HuH-7.5 (cell line): ENCODE measurements at places on chromosomes 5 and 9.

DNA sequence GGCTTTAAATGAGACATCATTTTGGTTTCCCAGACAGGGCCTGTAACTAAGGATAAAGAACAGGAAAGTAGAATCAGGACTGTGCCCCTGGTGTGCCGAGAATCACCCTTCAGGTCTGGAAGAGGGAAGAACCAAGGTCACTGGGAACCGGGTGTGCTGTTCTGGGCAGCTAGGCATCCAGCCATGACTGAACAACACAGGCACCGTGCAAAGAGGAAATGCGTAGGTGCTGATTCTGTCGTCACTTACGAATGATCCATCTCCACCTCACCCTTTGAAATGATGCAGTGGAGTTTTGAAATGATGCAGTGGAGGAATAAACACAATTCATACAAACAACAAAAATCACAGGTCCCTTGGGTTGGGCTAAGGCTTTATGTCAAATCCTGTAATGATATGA is 64.4 kb downstream of the MAP1B start:
- DNase-seq: no peak

GRCh38 chr5:102283102-102283797 is 12.8 kb downstream of the SLCO4C1 start:
- DNase-seq: no peak

DNA sequence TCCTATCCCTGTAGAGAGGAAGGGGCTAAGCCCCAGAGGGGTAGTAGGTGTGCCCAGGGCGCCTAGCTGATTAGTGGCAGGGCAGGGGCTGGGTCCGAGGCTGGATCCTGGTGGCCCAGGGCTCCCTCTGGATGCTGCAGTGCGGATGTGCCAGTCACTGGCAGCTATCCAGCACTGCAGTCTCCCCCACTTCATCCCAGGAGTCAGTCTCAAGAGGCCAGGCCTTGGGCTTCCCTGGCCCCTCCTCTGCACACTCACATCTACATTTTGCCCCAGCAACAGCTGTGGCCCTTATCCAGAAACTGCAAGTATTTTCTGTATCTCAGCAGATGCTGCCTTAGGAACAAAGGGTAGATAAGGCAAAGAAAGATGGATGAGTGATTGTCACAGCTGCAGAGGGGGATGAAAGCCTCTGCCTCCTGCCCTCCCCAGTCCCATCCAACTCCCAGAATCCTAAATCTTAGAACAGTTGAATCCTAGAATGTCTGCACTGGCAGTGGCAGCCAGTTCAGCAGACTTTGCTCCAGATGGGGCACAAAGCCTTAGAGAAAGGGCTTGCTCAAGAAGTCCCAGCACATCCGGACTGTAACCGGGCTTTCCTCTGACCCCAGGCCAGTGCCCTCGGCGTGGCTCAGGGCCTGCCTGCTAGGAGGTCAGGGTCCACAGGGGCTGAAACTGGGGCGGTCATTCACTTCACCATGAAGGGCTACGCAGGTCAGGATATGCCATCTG is 1.6 kb downstream of the ANXA6 start:
- DNase-seq: peak; percentile 40

DNA sequence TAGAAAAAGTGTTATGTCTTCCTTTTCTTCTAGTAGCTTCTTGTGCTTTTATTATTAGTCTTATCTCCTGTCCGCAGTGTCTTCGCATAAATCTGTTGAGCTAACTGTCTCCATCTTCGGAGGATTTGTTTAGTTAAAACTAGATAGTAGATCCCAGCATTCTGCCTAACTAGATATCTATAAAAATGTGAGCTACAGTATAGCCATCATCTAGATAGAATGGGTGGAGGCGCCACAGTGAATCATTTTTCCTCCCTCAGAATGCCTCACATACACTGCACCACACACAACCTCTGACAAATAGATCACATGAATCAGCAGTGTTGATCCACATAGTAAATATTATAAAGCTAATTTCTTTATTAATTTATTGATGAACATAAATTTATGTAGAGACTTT is 220.3 kb upstream of the GAS1 start:
- no peak for DNase-seq

GRCh38 chr9:135544981-135545635 is 818 bp upstream of the OBP2A start:
- no peak for DNase-seq

DNA sequence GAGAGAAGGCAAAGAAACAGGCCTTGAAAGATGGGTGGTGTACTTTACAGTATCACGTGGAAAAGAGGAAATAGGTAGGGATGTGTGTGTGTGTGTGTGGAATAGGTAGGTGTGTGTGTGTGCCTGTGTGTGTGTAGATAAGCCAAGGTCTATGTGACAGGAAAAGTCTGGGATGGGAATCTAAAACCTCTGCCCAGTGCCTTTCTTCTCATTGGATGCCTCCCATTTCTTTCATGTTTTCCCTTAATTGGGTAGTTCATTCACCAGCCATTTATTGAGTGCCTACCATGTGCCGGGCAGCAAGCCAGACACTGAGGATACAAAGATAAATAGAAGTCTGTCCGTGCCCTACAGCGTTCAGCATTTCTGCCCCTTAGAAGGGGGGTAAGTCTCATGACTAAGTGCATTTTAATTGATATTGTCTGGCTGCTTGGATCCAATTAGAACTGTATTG is 1.0 kb downstream of the URM1 start:
- DNase-seq: no peak

GRCh38 chr5:125198270-125198974 is 452.0 kb upstream of the ZNF608 start:
- DNase-seq: no peak

- DNase-seq: peak; percentile 9
These were observed 34.3 kb upstream of the MACIR start for GRCh38 chr5:103224118-103224893.

DNA sequence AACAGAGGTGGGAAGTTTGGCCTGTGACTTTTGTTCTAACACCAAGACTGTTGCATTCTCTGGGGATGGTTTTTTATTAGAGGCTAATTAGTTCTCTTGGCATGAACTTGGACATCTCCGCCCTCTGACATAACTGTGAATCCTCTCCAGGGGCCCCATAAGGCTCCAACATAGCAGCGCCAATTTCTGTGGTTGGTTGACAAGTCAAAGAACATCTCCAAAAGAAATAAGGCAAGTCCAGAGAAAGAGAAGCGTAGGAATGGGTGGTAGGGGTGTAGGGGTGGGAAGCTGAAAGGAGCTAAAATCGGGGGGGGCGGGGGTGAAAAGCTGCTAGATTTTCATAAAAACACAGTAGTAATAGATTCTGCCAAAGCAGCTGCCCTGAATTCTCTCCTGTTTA is 81.0 kb upstream of the DAB2 start:
- no peak for DNase-seq

- DNase-seq: peak; percentile 95
These were observed at the start of gene WNK2 for GRCh38 chr9:93183663-93184431. TSS of gene WNK2 (plus strand) at chr9:93184139. CDS start at chr9:93184930, 791 bp downstream.

- DNase-seq: peak; percentile 38
These were observed 27.9 kb upstream of the CTNNA1 start for GRCh38 chr5:138725153-138725817.

GRCh38 chr5:95838556-95838955 is 16.0 kb upstream of the GLRX start:
- no peak for DNase-seq

DNA sequence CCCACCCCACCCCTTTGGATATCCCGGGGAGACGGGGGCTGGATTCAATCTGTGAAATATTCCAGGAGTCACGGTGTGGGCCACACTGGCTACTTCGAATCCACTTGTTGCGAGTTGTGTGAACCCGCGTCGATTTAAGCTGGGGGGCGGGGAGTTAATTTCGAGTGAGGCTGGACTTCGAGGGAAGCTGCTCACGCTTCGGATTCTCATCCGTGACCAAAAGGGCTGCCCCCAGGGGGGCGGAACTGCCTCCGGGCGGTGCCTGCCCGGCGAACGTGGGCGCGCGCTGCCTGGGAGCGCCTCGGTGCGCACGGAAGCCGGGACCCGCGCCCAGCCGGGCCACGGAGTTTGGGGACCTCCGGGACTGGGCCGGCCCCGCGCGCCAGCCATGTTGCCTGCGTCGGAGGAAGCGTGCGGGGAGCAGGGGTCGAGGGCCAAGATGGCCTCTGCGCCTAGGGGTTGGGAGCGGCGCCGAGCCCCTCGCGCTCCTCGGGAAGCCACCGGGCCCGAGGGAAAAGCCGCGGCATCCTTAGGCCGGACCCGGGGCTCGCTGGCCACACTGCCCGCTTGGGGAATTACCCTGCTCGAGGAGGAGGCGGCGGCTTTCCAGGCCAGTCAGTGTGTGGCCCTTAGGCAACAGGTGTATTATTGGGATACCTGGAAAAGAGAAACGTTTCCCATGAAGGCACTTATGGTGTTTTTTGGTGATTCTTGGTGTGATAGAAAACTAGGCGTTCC is 975 bp downstream of the OCLN start:
- DNase-seq: peak; percentile 50

DNA sequence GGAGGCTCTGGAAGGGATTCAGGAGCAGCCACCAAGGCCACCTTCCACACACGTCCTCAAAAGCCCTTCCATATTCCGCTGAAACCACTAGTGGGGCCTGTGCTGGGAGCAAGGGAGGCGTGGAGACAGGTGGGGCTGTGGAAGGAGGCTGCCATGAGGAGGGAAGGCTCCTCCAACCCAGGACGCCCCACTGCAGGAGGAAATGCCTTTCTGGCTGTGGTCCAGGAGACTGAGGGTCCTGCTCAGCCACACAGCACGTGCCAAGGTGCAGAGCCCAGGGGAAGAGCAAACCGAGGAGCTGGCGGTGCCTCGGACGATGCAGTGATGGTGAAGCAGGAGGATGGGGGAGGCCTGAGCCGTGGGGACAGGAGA is 49.5 kb downstream of the ADAMTS2 start:
- DNase-seq: no peak

GRCh38 chr5:137995077-137995748 is 37.7 kb downstream of the FAM13B start:
- DNase-seq: no peak

DNA sequence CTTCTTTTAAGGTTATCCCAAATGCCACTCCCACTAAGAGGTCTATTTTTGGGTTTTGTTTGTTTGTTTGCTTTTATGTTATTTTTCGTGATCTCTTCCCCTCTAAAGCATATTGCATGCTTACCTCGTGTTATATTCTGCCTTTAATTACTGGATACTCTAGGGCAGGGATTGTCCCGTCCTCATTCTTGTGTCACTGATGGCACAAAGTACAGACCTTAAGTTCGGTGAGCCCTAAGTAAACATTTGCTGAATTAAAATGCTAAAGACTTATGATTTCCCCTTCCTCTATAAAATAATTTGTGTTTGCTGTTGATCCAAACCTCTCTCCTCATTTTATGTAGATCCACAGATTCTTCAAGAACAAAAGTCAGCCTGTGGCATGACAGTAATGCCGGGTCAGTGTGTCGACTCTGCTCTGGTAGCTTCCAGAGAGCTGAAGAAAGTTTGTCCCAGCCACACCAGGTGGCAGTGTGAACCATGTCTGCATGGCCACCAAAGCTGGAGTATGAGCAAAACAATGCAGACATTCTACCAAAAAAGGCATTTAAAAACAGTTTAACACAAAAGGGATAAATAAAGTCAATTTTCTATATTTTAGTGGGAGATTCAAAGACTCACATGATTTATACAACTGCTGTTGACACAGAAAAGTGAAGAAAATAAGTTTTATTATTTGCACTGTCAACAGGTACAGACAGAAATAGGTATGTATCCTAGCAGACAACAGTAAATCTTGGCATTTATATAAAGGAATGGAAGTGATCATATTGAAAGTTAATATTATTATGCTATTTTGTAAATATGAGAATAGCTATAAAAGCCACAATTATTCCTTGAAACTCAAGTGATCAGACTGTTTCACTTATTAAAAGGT is 17.9 kb upstream of the POC5 start:
- DNase-seq: peak; percentile 25

DNA sequence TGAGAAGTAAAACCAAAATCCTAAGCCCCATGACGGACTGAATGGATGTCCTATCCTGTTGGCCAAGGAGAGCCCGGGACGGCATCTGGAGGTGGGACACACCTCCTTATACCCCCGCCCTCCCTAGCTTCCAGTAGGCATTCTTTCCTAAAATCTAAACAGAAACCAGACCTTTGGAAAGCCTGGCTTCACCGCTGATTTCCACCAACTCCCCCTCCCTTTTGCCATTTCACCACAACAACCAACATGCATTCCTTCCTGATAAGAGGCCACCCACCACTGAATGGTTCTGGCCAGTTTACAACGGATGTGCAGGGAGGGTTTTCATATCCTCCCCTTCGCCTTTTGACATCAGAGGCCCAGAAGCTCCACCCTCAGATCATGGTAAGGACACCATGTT is 9.2 kb upstream of the RARS1 start:
- DNase-seq: no peak

GRCh38 chr9:118318770-118319431 is 614.7 kb downstream of the TLR4 start:
- no peak for DNase-seq

DNA sequence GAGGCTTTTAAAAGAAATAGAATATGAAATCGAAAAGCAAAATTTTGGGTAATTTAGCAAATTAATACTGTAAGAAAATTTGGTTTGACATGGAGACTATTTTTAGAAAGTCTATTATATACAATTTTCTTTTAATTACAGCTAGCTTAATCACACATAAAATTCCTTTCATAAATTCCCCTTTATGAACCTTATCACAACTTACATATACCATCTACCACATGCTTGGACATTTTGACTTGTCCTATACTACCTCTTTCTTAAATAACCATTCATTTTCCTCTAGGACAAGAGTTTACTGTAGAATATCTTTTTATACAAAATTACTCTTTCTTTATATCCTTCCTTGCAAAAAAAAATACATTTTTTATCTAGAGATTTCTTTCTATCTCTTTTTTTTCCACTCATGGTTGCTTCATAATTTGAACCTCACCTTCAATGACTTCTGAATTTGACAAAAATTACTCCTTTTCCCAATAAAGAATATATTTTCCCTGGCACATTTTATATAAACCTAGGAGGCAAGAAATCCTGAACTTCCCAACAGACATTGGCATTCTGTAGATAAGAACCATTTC is 34.0 kb upstream of the SYK start:
- DNase-seq: no peak

DNA sequence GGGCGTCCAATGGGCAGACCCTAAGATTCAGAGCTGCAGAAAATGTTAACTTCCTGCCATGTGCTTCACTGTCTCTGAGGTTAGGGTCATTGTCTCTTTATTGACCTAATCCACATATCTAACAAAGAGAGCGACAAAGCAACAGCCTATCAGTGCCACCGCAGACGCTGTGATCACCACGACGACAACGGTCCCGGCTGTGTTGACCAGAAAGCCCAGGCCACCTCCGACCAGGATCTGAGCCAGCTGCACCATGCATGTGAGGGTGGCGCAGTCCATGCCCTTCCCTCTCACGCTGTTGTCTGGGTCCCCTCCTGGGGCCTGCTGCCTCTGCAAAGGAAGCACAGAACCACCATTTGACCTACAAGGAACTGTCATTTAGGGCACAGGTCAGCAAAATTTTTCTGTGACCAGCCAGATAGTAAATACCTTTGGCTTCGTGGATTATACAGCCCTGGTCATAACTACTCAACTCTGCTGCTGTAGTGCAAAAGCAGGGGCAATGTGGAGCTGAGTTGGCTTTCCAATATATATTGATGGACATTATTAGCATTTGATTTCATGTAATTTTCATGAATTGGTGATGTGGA is 8.5 kb downstream of the RXFP3 start:
- no peak for DNase-seq

- no peak for DNase-seq
These were observed 1556.8 kb downstream of the EFNA5 start for GRCh38 chr5:106113922-106114321.

GRCh38 chr5:88691230-88691582 is 191.8 kb downstream of the MEF2C start:
- no peak for DNase-seq
